ENCODE measurements at places on chromosomes 4 and X. TPM values are rescaled to one million over a fixed set of nuclear protein-coding genes. Genes with fewer than 3 reads are reported as not detected.

Gene RNF128
- total RNA-seq: 0.49 TPM

Gene UGT2B10
- total RNA-seq: not detected

Gene TMEM31
- total RNA-seq: not detected

Gene SRPK3
- total RNA-seq: 1.8 TPM

All from subcutaneous adipose tissue (tissue), 4 donors.